ENCODE measurements at places on chromosomes 1 and 21.
A peak's percentile ranks its signal among the peaks of the same experiment; 100 is the strongest.

DNA sequence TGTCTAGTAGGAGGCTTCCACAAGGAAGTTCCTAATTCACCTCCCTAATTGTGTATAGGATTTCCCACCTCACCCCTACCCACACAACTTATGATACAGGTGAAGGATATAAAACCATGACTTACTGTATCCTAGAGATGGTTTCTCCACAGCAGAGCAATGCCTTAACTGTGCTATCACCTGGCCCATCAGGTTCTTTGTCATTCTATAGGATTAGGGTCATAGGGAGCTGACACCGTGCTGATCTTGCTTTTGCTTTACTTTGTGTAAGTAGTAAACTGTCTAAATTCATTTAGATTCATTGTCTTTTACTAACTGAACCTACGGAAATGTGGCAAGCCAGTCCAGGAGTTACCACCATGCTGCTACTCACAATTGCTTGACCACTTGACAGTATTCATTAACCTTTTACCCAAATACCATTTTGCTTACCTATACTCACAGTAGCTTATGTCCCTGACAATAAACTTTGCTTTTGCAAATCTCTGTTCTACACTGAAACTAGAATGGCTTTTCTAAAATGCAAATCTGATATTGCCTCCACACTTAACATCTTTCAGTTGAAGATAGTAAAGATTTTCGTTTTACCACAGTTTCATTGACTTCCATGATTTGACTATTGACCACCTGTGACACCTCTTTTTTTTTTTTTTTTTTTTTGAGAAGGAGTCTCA, 147.6 kb downstream of the IFI44 start:
- DNase-seq = no peak

- DNase-seq = no peak
These were observed 128.0 kb downstream of the NTPCR start for GRCh38 chr1:233078396-233078795.

DNA sequence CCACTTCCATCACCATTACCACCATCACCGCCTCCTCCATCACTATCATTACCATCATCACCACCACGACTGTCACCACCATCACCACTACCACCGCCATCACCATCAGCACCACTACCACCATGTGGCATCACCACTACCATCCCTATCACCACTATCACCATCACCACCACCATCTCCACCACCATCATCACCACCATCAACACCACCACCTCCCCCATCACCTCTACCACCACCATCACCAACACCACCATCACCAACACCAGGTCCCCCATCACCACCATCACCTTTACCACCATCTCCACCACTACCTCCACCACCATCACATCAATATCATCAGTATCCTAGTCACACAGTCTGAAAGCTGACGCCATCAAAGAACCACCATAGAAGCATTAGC, 39.9 kb upstream of the RIPK4 start:
- no peak for DNase-seq

- no peak for DNase-seq
These were observed 10.3 kb downstream of the LIX1L start for GRCh38 chr1:145947551-145947950.

DNA sequence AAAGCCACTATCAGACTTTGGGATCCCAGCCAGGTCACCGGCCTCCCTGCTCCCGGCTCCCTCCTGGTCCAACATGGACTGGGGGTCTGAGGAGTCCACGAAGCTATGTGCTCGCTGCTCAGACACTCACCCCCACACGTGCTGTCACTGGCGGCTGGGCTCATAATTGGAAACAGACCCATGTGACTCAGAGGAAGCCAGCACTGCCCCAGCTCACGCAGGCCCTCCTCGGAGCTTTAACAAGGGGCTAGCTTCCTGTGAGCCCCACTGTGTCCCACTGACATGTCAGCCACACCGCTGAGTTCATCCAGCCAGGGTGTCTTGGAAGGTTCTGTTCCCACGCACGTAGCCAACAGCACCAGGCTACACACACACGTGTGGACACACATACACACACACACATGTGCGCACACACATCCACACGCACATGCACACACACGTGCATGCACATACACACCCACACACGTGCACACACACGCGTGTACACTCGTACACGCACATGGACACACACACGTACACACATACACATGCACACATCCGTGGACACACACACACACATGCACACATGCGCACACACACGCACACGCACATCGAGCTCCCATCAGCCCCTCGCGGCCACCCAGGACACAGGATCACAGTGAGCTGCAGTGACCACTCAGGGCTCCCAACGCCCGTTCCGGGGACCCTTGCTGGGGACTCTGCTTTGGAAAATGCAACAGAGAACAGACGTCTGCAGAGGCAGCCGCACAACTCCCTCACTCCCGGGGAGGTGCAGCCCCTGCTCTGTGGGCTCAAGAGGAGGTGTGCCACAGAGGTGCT, 18.4 kb upstream of the COL6A2 start:
- peak; percentile 98 for DNase-seq

- DNase-seq = no peak
These were observed 46.8 kb upstream of the ECE1 start for GRCh38 chr1:21337010-21337437.

DNA sequence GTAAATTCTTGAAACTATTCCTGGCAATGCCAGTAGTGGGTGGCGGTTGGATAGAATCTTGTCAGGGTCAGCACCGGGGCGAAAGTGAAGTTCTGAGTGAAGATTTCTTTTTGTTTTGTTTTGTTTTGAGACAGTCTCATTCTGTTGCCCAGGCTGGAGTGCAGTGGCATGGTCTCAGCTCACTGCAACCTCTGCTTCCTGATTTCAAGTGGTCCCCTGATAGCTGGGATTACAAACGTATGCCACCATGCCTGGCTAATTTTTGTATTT, 33.3 kb downstream of the PCNT start:
- DNase-seq = no peak

GRCh38 chr21:43590194-43590593, 69.1 kb downstream of the HSF2BP start:
- DNase-seq = peak; percentile 46

GRCh38 chr1:198520524-198521254, 19.8 kb downstream of the ATP6V1G3 start:
- peak; percentile 18 for DNase-seq

DNA sequence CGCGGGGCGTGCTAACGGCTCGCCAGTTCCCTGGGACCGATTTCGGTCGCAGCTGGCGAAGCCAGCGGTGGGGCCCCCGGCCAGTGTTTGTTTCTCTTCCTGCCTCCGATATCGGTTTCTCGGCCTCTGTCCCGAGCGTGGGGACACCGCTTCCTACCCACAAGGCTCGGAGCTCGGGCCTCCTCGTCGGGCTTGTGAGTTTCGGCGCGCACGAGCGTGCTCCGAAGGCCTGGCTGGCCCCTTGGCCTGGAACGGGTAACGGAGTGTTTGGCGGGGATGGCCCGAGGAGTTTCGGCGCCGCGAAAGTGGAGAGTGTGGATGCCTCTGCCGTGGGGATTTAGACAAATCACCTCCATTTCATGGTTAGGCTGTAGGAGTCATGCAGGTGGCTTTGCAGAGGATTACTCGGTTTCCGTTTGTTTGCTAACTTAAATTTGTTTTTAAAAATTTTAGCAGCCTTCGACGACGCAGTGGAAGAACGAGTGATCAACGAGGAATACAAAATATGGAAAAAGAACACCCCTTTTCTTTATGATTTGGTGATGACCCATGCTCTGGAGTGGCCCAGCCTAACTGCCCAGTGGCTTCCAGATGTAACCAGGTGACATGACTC, 559 bp downstream of the RBBP4 start:
- no peak for DNase-seq

- DNase-seq = no peak
These were observed 45.0 kb downstream of the DUSP10 start for GRCh38 chr1:221696718-221697461.

DNA sequence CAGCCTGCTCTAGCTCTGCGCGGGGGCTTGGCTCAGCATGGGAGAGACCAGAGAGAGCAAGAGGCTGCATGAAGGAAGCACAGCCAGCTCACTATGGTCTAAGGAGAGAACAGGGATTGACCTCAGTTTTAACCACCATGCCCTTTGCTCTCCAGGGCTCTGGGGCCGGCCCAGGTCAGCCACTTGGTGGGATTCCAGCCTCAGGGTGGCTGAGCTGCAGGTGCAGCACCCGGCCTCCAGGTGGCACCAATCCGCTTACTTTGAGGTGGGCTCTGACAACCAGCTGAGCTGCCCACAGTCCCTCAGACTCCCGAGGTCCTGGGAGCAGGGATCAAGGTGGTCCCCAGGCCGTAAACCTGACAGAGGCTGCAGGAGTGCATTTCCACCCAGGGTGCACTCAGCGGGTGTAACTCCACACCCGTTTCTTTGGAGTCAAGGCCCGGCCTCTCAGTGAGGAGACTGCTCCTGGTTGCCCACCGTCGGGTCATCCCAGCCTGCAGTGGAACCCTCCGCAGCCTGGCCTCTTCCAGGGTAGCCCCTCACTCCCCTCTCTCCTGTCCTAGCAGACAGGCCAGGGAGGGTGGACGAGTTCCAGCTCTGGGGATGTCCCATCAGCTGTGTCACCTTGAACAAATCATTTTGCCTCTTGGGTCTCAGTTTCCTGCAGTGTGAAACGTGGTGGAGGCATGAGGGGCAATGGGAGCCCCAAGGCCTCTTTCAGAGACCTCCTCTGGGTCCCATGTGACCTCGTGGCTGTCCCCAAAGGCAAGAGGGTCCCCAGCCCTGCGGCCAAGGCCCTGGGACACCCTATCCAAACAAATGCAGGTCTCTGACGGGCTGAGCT, 607 bp upstream of the LGR6 start:
- peak; percentile 21 for DNase-seq

GRCh38 chr1:45704637-45705036, 16.7 kb downstream of the TMEM69 start:
- no peak for DNase-seq

DNA sequence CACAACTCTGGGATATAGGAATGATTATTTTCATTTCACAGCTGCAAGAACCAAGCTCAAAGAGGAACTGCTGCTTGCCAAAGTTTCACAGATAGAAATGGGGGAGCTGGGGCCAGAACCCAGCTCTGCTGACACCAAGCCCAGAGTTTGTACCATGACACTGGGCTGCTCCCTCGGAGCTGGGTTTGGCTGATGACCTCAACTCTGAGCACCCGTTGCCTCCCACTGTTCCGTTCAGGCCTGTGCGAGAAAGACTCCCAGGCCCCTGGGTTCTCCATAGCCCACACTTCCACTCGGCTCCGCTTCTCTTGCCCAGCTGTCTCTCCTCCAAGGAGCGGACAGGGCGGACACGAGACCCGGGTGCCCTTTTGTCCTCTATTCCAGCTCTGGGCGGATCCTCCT, 55.2 kb downstream of the NGF start:
- no peak for DNase-seq

Data from fibroblast of skin of abdomen (primary cell).